ENCODE measurements at places on chromosomes 6 and 20.

DNA sequence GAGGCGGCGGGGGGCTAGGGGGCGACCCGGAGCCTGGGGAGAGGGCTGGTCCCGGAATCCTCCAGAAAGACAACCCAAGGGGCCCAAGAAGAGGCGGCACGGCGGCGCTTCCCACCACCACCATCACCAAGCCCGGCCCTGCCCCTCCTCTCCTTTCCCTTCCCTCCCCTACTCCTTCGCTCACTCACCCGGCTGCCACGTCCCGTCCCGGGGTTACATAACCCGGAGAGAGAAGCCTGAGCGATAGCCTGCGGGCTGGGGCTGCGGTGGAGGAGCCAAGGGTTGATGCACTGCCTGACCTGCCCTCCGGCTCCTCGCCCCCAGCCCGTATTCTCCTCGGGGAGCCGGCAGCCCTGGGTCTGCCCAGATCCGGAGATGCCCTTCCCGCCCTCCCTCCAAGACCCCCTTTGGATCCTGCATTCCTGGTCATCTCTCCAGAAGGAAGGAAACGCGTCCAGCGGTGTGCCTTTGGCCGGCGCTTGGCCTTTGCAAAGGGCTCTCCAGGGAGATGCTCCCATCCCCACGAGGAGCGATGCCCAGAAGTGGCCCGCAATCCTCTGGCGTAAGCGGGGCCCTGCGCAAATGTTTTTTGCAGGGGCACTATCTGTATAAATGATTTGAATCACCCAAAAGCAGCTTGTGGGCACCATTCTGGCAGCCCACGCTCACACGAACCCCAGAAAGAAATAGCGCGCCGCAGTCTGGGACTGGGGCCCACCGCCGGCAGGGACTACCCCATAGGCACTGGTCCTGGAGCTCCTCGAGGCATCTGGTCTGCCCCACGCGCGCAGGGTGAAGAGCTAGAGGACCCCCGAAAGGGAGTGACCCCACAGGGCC, 4.6 kb upstream of the CPXM1 start:
- DNase-seq = no peak

- no peak for DNase-seq
Measured at GRCh38 chr6:31952140-31952805, 6.4 kb downstream of the CFB start.

GRCh38 chr6:97885325-97885724, 602.3 kb upstream of the MMS22L start:
- no peak for DNase-seq

DNA sequence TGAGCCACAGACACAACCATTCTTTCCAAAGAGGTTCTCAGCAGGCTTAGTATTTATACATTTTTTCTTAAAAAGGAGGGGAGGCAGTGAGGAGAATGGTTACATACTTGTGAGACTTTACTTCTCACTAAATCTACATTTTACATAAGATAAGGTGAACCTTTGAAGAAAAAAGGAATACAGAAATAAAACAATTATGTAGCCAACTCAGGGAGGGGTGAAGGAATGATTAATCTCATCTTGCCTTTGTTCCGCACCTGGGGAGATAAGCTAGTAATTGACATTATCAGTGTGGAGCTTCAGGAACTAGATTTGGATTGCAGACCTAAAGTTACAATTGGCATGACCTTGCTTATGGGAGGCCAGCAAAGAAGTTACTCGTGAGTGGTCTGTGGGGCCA, 221.8 kb upstream of the GGTLC1 start:
- DNase-seq = no peak

- DNase-seq = no peak
Measured at GRCh38 chr6:121848523-121849255, 413.2 kb downstream of the GJA1 start.

GRCh38 chr6:166257911-166258318, 50.3 kb downstream of the PRR18 start:
- DNase-seq = no peak

DNA sequence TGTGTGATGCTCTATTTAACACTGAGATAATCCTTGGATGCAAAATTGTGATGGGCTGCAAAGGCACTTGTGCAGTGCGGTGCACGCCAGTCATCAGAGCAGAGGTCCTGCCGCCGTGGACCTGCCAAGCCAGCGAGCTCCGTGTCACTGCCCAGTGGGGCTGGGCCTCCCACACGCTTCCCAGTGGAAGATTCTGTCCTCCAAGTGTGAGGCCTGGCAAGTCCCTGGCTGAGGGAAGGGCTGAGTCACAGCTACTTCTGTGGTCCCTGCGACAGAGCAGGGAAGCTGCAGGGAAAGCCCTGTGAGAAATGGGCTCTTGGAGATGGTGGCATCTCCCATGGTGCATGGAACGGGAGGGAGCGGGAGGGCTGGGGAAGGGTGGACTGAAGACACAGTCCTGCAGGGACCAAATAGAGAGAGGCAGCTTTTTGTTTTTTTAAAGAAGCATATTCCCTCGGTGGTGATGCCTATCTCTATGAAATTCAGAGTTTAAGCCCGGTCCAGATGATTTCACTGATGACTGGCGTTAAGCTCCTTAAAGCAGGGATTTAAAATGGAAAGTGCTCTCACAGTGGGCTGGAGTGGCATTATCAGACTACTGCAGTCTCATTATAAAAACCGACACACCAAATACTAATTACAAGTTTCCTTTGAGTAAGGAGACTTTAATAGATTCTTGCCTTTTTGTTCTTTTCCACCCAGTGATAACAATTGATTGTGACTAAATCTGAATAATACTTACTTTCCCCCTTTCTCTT, 413.7 kb downstream of the QKI start:
- no peak for DNase-seq

DNA sequence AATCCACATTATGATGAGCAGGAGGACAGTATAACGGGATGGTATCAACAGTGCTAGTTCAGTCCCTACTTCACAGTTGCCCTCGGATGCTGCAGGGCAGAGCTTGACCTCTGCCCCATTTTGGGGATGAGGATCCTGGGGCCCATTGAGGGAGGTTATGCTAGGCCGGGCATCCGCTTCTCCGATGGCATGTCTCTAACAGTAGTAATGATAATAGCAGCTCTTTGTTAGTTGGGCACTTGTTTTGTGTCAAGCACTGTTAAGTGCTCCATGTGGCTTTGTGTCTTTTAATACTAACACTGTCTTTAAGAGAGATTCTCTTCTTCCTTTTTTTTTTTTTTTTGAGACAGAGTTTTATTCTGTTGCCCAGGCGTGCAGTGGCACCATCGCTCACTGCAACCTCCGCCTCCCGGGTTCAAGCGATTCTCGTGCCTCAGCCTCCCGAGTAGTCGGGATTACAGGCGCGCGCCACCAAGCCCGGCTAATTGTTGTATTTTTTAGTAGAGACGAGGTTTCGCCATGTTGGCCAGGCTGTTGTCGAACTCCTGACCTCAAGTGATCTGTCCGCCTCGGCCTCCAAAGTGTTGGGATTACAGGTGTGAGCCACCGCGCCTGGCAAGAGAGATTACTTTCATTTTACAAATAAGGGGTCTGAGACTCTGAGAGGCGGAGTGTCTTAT, 1.1 kb downstream of the MAPRE1 start:
- DNase-seq = no peak

- no peak for DNase-seq
Measured at GRCh38 chr6:158524311-158524710, 35.6 kb upstream of the TMEM181 start.

GRCh38 chr20:5848711-5849505, 98.7 kb downstream of the SHLD1 start:
- no peak for DNase-seq

DNA sequence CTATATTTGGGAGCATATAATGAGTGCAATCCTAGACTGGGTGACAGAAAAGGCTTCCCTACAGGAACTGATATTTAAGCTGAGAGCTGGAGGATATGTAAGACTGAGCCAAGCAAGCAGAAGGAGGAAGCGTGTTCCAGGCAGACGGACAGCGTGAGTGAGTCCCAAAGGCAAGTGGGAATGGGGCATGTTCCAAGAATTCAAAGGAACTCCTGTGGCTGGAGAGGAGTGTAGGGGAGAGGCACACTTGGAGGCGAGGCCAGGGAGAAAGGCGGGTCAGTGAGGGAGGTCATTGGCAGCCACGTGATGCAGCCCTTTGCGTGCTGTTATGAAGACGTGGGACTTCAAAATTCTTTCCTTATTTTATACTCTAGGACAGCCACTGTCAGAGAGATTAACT, 27.9 kb upstream of the SGK1 start:
- no peak for DNase-seq

DNA sequence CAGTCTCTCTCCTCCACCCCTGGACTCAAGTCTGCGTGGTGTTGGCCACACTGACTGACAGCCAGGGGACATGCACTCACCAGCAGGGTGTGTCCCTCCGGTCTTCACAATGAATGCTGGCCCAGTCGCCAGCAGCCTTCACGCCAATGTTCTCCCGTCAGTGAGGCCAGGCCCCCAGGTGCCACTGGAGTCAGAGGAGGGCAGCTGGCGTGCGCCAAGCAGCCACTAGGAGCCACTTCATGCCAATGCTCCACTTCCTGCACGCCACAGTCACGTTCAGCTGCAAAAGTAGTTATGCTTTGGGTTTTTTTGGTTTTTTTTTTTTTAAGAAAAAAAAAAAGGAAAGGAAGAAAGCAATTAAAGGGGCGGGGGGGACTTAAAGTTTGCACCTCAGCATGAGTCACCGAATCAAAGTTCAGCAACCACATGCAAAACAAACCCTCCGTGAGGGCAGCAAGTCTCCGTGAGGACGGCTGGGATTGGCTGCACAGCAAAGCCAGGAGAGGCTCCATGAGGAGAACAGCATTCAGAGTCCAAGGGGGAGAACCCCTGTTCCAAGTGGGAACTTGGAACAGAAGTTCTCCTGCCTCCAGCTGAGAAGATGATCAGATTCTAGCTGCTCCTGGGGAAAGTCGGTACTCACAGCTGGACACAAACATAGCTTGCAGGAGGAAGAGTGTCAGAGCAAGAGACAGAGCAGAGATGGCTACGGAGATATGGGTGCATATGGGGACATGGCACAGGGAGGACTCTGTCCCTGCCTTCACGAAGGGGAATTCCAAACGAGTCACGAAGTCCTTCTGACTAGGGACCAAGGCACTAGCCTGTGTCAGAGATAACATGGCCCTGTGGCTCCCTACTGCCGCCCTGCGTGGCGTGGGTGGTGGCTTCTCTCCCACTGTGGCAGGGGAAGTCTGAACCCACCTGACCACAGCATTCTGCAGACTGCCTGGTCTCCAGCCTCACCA, at the start of gene ZC3H12D:
Gene ZC3H12D, minus strand, starts transcription at position 282 of the 968 bp plus-strand sequence. CDS start 10,471 bp downstream, outside the sequence.
- DNase-seq = no peak

DNA sequence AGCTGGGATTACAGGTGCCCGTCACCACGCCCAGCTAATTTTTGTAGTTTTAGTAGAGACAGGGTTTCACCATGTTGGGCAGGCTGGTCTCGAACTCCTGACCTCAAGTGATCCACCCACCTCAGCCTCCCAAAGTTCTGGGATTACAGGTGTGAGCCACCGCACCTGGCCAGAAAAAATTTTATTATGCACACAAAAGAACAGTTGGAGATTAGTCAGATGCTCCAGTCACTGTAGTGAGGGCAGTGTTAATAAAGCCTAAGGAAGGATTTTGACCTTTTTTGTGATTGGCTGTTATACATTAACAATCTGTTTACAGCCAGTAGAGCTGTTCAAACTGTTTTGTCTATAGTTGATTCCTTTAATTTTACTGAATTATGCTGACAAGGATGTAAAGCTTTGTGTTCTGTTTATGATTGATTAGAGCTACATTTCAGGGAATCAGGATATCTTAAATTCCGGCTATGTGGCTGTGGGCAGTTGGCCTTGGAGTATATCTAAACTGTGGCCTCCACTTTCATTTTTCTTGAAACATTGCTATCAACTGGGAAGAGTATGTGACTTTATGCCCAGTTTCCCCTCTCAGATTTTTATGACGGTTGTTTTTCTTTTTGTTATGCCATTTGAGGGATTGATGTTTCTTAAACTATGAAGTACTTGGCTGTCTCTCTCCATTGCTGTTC, 9.9 kb downstream of the ZSWIM3 start:
- DNase-seq = no peak
